ENCODE measurements at places on chromosomes 7 and 10.

DNA sequence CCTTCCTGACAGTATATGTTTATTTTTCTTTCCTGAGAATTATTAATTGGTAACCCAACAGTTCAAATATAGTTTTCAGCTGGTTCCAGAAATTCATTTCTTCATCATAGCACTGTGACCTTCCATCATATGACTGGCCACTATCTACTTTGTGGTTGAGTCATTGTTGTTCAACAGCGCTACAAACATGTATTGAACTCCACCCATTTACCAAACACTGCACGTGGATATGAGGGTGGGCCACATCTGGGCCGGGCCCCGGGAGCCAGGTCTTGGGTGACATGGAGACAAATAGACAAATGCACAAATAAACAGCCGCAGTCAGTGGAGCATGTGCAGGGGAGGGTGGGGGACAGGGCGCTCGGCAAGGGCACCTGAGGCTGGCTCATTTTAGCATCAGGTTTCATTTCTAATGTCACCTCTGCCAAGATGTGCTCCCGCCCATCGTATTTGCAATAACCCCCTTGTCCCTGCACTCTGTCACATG is 24.0 kb upstream of the EEPD1 start:
- DNase-seq: no peak

DNA sequence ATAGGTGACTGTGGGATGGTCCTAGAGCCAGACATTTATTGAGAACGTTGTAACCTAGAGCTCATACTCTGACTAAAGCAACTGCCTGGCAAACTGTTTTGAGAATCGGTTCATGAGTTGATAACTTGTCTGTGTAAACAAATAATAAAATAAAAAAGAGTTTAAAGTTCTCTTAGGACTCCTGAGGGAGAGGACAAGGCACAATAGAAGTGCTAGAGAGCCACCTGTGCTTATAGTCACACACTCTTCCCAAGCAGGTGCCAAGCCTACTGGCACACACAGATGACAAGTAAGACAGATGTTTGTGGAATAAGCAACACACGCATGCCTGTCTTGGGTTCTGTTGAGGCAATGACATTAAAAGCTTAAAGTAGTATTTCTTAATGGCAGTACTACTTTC is 7.9 kb downstream of the EDRF1 start:
- no peak for DNase-seq

DNA sequence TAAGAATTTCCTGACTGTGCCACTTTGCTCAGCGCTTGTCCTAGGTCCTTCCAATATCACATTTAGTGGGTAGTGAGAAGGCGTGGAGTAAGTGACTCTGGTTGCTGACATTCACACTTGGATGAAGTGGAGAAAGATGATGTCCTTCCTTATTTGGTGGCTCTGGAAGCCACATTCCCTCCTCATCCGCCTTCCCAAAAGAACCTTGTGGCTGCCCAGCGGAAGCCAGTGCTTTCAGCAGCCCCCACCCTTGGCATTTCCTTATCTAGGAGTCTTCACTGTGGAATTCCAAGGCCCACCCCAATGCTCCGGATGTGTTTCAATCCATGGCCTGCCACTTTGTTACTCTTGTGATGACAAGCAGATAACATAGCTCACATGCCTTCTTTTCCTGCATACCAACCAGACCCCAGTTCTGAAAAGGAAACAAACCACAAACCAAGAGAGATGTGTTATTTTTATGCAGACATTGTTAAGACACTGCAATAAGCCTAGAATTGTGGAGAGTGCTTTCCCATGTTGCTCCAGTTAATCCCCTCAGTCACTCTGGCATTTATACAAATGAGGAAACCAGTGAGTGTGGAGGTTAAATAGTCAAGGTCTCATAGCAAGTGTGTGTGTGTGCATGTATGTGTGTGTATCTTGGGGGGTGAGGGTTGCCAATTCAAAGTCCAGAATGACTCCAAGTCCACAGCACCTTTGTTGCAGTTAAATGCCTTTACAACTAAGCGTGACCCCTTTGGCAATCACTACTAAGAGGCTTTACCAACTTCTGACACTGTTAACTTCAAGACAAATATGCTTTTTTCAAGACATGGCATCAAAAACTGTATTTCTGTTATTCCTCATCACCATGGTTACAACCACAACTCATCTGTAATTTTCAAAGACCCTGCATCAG is 10.3 kb upstream of the ANKRD1 start:
- no peak for DNase-seq

DNA sequence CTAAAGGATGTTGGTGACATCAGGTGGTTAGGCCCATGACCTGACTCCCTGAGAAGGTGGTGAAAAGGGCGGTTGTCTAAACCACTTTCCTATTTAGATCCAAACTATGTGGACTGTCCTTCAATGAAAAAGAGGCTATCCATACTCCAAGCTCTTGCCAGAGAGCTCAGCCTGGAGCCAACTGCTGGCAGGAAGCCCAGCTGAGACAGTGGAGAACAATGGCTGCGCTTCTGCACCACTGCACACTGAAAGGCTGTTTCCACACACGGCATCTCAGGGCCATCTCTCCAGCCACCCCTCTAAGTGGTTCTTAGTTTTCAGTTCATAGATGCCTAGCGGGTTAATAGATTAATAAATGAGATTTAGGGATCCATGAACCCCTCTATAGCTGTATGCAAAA is 488.8 kb upstream of the ZMIZ1 start:
- DNase-seq: no peak

Measured in stimulated activated CD8-positive, alpha-beta memory T cell treated with anti-CD3 and anti-CD28 coated beads, Interleukin-7, amount 100 ng/mL, for 48 hours (primary cell).